ENCODE measurements at places on chromosomes 2 and 18. TPM values are rescaled to one million over a fixed set of nuclear protein-coding genes. Genes with fewer than 3 reads are reported as not detected.

DNAJC5G gene
- not detected for total RNA-seq

RAB17 gene
- 26.9 TPM for total RNA-seq

LRRTM1 gene
- total RNA-seq: 0.06 TPM

PRSS56 gene
- total RNA-seq: not detected

GKN2 gene
- not detected for total RNA-seq

KCNJ13 gene
- 0.37 TPM for total RNA-seq

RAB6C gene
- total RNA-seq: not detected

DNA sequence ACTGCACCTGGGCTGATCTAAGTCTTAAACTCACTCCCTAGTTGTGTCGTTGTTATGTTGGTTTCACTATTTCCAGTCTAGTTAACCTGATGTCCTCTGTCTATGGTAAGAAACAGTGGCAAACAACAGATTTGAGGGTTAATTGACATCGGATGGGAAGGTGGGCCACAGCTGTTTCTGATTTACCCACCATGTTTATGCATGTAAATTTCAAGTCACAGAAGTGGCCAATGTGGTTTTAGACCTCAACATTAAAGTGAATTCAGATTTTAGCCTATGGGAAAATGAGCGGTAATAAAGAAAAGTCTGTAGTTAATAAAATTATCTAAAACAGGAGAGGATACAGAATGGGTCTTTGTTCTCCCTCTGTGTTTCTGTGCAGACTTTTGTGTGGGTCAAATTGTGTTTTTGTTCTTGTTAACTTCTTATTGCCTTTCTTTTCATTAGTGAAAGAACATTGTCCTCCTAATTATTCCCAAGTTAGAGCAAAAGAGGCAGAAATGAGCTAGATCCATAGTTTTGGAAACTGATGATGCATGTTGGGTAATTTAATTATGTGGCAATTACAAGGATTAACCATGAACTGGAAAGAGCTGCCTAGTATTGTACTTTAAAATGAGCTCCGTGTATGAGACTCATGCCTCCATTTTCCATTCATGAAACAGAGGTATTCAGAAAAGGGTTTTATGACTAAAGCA lies 83.2 kb downstream of the LAMA3 start:
- DNase-seq: no peak
- H3K4me1 ChIP-seq: no peaks in the 10 kb centered on the region
- H3K4me3 ChIP-seq: no peak overlapping the region

DNA sequence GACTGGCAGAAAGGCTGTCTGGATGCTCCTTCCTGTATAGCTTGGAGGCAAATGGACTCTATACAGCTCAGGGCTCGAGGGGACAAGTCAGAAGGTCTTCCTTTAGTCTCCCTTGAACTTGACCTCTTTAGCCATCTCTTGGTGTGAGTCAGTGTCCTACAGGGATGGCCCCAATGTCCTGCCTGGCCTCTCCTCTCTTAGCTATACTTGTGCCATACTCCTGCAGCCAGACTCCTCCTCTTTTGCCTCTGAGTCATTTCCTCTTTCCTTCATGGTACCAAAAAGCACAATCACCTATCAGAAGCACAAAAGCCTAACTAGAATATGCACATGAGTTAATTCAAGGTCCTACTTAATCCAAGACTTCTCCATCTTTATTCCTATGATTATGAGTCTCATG lies 112.7 kb downstream of the XRCC5 start:
- no peaks in the 10 kb centered on the region for H3K27me3 ChIP-seq
- no peak overlapping the region for H3K27ac ChIP-seq
- no peak overlapping the region for H3K4me3 ChIP-seq
- no peaks in the 10 kb centered on the region for H3K4me1 ChIP-seq
- no peak for DNase-seq

GRCh38 chr2:240291337-240292034 lies 144.0 kb upstream of the GPC1 start:
- no peak overlapping the region for H3K27ac ChIP-seq
- no peak for DNase-seq
- H3K27me3 ChIP-seq: no peaks in the 10 kb centered on the region
- H3K4me3 ChIP-seq: no peak overlapping the region

GRCh38 chr2:26284132-26284531 lies 39.4 kb downstream of the HADHB start:
- H3K36me3 ChIP-seq: peaks cover 4% of the 10 kb centered on the region
- no peak overlapping the region for H3K4me3 ChIP-seq
- H3K27me3 ChIP-seq: no peaks in the 10 kb centered on the region
- H3K4me1 ChIP-seq: no peaks in the 10 kb centered on the region
- no peak overlapping the region for H3K27ac ChIP-seq

DNA sequence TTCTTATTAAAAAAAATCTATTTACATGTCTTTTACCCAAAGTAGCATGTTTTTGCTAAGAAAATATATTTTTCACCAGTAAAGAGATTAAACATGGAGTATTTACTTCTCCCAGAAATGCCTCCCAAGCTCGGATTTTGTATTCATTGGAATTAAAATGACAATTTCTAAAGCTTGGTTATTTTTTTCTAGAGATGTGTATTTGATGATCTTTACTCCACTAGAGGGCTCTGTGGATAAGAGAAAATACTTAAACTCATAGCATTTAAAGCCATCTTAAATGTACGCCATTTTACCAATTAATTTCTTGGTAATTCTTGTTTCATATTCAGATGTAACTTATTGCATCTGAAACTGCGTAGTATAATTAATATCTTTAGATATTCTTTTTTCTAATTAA lies 461.4 kb downstream of the GALR1 start:
- no peaks in the 10 kb centered on the region for H3K27me3 ChIP-seq
- no peaks in the 10 kb centered on the region for H3K36me3 ChIP-seq
- no peak overlapping the region for H3K27ac ChIP-seq
- H3K4me1 ChIP-seq: no peaks in the 10 kb centered on the region
- H3K4me3 ChIP-seq: no peak overlapping the region
- DNase-seq: no peak

DNA sequence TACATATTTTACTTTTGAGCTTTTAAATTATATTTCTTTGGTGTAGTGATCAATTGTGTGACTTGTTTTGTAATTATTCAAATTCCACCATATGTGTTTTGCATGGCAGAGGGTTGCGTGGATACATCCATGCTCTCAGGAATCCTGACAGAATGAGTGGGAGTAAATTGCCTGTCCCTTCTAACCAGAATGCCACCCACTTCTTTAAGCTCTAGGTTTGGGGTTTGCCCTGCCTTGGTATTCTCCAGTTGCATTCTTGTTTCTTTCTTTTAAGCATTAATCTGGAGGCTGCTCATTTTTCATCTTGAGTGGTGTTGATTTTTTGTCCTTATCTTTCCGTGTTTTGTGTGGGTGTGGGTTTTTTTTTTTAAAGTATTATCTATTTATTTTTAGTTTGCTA lies 360.0 kb downstream of the PTPRM start:
- H3K36me3 ChIP-seq: no peaks in the 10 kb centered on the region
- no peaks in the 10 kb centered on the region for H3K27me3 ChIP-seq
- H3K4me1 ChIP-seq: peaks cover 26% of the 10 kb centered on the region
- no peak overlapping the region for H3K27ac ChIP-seq
- DNase-seq: no peak

DNA sequence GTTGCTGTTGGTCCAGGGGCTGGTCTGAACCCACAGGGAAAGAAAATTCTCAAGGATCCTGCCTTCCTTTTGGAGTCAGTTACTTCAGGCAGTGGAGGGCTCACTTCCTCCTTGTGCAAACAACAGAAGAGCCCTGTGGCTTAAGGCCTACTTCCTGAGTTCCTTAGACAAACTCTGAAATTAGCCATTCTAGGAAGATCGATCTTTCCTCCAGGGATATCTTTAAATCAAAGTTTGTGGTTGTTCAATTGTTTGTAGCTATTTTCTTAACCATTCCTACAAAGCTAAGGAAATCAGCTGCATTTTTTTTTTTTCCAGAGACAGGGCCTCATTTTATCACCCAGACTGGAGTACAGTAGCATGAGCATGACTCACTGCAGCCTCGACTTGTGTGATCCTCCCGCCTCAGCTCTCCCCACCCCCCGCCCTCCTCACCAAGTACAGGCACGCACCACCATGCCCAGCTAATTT lies 156.0 kb downstream of the TANC1 start:
- H3K27me3 ChIP-seq: no peaks in the 10 kb centered on the region
- H3K36me3 ChIP-seq: no peaks in the 10 kb centered on the region
- H3K4me1 ChIP-seq: peaks cover 21% of the 10 kb centered on the region

DNA sequence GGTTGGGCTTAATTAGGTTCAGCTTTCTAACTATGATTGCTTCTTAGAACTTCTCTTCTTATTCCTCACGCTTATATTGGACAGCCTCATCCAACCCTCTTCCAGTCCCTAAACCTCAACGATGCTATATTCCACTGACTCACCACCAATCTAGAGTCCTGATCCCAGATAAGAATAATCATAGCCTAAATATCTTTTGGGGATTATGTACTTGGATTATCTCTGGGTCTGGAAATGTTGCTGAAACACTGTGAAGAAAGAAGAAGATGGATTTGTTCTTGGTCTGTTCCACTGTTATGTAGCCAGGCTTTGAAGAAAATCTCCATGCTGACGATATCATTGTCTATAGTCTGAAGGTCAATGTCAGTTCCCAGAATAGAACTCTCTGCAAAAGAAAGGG lies 26.9 kb downstream of the DOK1 start:
- H3K4me3 ChIP-seq: no peak overlapping the region
- H3K36me3 ChIP-seq: no peaks in the 10 kb centered on the region

DNA sequence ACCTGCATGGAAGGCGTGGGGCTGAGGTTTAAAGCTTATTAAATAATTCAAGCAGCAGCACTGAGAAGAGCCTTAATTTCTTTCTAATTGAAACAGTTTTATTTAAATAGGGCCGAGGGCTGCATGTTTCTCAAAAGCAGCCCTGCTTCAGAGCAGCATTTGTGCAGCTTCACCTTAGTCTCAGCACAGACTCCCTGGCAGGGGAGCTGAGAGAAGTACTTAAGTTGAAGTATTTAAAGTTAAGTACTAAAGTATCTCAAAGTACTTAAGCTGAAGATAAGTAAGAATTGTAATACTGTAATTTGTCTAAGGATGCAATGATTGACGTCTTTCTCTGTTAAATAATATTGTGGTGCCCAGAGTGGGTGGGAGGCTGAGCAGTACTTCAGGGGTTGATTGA lies 31.4 kb downstream of the IMPA2 start:
- peaks cover 87% of the 10 kb centered on the region for H3K4me1 ChIP-seq
- no peaks in the 10 kb centered on the region for H3K36me3 ChIP-seq
- no peak for DNase-seq
- H3K4me3 ChIP-seq: no peak overlapping the region
- no peaks in the 10 kb centered on the region for H3K27me3 ChIP-seq

DNA sequence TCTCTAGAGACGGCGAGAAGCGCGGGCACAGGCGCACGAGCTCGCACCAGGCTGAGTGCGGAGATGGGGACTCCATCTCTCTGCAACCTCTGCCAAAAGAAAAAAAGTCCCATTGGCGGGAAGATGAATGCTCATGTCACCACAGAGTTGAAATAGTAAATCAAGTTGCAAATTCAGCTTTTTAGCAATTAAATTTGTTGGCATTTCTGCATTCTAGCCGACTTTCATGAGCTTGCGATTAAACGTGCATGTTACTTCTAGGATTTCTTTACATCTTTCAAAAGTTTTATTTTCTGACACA lies 588 bp downstream of the CHAC2 start:
- H3K27ac ChIP-seq: no peak overlapping the region
- H3K27me3 ChIP-seq: no peaks in the 10 kb centered on the region
- no peaks in the 10 kb centered on the region for H3K36me3 ChIP-seq

DNA sequence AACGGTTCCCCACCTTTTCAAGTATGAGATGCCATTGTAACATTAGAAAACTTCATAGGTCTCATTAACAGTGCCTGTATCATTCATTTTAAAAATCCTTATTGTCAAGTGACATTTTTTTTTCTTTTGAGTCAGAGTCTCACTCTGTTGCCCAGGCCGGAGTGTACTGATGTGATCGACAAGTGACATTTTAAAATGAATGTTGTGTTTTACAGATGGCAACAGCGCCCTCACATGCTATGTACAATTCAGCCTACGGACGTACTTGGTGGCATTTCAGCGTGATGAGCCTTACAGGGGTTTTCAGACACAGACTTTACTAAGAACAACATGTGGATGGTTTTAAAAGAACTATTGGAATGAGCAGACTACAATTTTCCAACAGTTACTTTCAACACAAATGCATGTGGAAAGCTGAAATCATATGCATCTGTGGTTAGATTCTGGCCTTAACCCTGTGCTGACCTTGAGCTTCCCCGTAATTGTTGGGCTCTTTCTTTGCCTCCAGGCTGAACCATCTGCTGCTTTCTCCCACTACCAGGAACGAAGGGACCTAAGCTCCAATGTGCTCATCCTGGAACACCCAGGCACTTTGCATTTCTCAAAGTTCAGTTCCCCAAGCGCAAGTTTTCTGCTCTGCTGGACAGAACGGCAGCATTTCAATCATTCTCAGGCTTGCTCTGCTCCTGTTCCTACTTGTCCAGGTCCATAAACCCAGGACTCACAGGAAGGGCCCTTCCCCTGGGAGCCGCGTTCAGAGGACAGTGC lies 119.9 kb upstream of the NDUFV2 start:
- no peaks in the 10 kb centered on the region for H3K27me3 ChIP-seq
- H3K36me3 ChIP-seq: no peaks in the 10 kb centered on the region
- H3K27ac ChIP-seq: no peak overlapping the region
- no peak overlapping the region for H3K4me3 ChIP-seq

- no peak overlapping the region for H3K27ac ChIP-seq
- no peaks in the 10 kb centered on the region for H3K36me3 ChIP-seq
- H3K4me3 ChIP-seq: no peak overlapping the region
- no peaks in the 10 kb centered on the region for H3K27me3 ChIP-seq
Measured at GRCh38 chr2:144447535-144447934, 72.4 kb downstream of the ZEB2 start.

GRCh38 chr2:40358783-40359182 lies 93.1 kb downstream of the SLC8A1 start:
- no peaks in the 10 kb centered on the region for H3K36me3 ChIP-seq
- no peak overlapping the region for H3K27ac ChIP-seq
- DNase-seq: no peak
- no peaks in the 10 kb centered on the region for H3K4me1 ChIP-seq

- H3K27me3 ChIP-seq: no peaks in the 10 kb centered on the region
- peak overlapping the region; percentile 63 for H3K27ac ChIP-seq
- peak overlapping the region; percentile 93 for H3K4me3 ChIP-seq
- no peak for DNase-seq
- no peaks in the 10 kb centered on the region for H3K36me3 ChIP-seq
Measured at GRCh38 chr2:47403609-47404193, 745 bp downstream of the MSH2 start.

DNA sequence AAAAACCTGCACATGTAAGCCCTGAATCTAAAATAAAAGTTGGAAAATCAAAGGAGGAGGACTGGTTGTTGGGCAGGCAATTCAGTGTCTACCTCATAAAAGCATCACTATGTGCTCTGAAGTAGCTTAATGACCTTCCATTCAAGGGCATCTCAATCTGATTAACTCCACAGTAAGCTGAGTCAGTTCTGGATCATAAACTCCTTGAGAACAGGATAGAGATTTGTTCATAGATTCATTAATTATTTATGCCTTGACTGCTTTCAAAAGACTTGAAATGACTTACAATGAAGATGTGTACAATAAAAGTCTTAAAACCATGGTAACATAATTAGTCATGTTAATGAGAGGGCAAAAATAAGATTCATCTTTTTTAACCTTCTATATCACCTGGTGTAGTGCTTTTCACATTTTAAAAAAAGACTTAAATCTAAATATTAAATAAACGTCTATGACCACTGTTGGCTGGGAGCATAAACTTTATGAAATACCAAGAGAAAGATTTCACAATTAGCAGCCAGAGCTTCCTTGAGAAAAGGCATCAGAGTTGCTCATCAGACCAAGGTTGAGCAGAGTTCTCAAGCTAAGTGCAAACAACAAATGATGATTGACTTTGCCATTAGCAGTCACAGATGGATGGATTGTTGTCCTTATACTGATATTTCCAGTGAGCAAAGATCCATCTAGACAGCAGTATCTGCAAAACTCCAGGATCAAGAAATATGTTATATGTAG lies 237.3 kb upstream of the THUMPD2 start:
- no peak for DNase-seq
- no peak overlapping the region for H3K4me3 ChIP-seq
- H3K27me3 ChIP-seq: no peaks in the 10 kb centered on the region
- no peak overlapping the region for H3K27ac ChIP-seq
- H3K36me3 ChIP-seq: no peaks in the 10 kb centered on the region

Data from pancreas (tissue), 10 donors.